GM12892 (cell line): ENCODE measurements at places on chromosomes 1 and 21.

DNA sequence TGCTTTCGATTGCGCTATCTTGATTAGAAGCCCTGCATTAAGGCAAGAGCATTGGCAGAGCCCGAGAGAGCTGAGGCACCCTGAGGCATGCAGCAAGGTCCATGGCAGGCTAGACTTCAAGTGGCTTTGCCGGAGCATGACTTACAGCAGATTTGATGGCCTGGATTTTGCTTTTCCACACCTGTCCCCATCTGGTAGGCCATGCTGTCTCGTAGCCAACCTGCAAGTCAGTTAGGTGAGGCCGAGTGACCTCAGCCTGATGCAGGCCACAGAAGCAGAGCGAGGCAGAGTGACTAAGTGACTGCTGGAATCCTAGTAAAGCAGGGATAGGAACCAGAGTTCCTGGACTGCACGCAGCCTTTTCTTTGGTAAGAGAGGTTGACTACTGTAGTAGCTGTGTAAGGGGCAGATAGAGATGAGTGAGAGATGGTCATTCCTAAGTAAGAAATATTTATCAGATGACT lies 148.9 kb downstream of the PBX1 start:
- no peak for DNase-seq

DNA sequence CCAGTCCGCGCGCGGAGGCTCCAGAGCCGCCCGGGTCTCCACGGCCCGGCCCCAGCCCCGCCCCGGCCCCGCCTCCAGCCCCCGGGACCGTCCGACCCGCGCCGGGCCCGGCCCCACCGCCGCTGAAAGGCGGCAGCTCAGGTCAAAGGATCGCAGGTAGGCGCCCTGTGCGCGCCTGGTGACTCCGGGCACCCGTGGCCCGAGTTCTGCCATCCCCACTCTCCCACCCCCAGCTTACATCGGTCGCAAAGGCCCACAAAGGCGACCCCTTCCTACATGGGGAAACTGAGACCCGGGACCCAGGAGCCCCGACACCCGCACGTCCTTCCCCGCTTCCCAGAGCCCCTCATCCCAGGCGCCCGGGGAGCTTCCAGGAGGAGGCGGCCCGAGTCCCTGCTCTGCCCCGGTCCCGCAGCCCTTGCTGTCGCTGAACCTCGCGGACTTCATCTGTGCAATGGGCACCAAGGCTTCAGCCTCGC lies at the start of gene TMEM200B:
Gene TMEM200B, minus strand, starts transcription at position 17 of the 479 bp plus-strand sequence. CDS start 2,075 bp downstream, outside the sequence.
- no peak for DNase-seq

DNA sequence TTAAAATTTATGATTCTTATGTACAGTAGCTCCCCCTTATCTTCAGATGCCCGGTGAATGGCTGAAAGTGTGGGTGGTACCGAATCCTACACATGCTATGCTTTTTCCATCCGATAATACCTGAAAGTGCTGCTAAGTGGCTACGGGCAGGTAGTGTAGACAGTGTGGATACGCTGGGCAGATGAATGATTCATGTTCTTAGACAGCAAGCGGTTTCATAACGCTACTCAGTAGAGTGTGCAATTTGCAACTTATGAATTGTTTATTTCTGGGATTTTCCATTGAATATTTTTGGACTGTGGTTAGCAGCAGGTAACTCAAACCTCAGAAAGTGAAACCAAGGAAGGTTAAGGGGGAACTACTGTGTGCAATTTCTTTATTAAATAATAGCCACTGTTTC lies 7.5 kb downstream of the PCP4 start:
- no peak for DNase-seq

DNA sequence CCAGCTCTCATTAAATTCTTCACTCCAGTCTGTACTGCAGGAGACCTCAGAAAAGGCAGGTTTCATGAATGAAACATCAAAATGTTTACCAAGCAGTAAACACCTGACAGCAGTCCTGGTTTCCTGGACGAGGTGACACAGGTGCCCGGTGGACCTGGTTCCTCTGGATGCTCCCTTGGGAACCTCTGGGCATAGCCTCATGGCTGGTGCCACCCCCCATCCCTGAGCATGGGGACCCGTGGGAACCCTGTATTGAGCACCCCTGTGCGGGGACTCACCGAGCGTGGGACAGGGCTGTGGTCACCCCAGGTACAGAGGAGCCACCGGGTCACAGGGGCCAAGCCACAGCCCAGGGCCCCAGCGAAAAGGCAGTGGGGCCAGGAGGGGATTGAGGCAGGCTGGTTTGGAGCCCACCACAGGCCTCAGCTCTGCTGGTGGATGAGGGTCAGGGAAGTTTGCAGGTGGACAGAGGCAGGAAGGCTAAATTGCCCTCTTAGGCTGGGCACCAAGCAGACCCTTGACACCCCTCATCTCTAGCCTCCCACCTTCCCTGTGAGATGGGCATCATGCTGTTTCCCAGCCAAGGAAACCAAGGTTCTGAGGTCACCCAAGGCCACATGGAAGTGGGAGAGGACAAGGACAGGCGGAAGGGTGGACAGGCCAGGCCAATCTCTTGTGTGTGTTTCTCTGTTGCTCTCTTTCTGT lies 158.4 kb downstream of the PTPRU start:
- no peak for DNase-seq

GRCh38 chr1:224804220-224804619 lies 125.3 kb upstream of the DNAH14 start:
- DNase-seq, result no peak

DNA sequence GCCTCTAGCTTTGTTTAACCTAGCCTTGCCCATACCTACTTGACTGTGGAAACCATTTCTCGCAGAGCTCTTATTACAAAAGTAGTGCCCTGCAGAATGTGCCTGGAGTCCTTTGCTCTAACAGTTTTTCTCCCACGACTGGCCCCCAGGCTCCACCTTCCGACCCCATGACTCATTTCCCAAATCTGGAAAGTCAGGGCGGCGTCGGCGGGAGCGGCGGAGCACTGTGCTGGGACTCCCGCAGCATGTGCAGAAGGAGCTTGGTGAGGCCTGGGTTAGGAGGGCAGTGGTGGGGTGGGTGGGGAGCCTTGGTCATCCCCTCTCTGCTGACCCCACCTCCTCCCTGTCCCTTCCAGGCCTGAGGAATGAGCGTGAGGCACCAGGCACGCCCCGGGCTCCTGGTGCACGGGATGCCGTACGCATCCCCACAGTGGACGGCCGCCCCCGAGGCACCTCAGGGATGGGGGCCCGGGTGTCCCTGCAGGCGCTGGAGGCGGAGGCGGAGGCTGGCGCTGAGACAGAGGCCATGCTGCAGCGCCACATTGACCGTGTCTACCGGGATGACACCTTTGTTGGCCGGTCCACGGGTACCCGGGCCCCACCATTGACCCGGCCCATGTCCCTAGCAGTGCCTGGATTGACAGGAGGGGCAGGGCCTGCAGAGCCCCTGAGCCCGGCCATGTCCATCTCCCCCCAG lies 47.5 kb downstream of the YARS1 start:
- no peak for DNase-seq

DNA sequence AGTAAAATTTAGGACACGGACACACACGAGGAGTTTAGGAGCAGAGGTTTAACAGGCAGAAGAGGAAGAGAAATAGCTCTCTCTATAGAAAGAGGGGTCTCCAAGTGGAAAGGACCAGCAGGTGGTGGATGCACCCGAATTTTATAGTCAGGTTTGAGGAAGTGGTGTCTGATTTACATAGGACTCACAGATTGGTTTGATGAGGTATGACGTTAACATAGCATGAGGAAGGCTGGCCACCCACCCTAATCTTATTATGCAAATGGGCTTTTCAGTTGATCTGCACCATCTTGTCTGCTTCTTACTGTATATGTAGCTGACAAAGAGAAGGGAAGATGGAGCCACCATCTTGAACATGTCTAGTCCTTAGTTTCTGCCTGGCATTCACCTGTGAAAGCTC lies 52.5 kb upstream of the RGS2 start:
- DNase-seq, result no peak
